ENCODE measurements at places on chromosomes 7 and 10.

- no peak for DNase-seq
These were observed 18.4 kb downstream of the IFT22 start for GRCh38 chr7:101303102-101303701.

DNA sequence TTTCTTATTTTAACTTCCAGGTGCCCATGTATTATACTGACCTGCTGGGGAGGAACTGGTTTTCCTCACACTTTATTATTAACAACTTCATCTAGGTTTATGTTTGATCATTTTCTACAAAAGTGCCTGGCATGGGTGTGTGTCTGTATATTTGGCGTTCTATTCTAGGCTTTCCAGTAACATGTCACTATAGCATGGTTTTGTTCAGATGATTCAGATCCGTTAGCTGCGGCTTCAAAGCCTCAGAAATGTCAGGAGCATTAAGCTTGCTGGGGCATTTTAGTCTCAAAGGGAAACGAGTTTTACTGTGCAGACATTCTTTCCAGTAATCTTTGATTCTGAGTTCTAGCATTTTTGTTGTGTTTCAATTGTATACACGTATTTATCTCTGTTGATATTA, 2.3 kb downstream of the INPP5A start:
- no peak for DNase-seq

GRCh38 chr7:113410796-113411195, 292.4 kb upstream of the SMIM30 start:
- no peak for DNase-seq

- DNase-seq = no peak
These were observed 77.9 kb downstream of the PARD3 start for GRCh38 chr10:34736976-34737771.

- no peak for DNase-seq
These were observed 22.1 kb upstream of the HSPB1 start for GRCh38 chr7:76280408-76280807.

- DNase-seq = no peak
These were observed 26.8 kb downstream of the PILRA start for GRCh38 chr7:100400041-100400440.

GRCh38 chr7:94577357-94577756, 67.7 kb downstream of the CASD1 start:
- no peak for DNase-seq

- DNase-seq = no peak
These were observed 80.6 kb downstream of the RGS10 start for GRCh38 chr10:119461923-119462322.

GRCh38 chr10:69088801-69089501, 1.0 kb downstream of the SRGN start:
- DNase-seq = no peak

GRCh38 chr10:86281396-86281795, 85.2 kb downstream of the GRID1 start:
- no peak for DNase-seq

DNA sequence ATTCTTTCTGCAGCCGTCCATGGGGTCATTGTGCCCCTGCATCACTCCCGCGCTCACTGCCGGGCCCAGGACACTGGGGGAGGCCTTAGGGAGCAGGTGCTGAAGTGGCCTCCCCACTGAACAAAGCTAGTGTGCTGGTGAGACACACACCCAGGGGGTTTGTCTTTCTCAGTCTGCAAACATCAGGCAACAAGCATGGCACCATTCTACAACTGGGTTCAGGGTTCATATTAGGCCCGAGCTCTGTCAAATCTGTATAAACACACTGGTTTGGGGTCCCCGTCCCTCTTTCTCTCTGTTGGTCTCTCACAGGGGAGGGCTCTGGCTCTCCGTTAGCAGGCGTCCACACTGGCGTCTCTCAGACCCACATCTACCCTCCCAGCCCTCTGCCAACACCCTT, 11.1 kb upstream of the PPP2R2D start:
- no peak for DNase-seq

DNA sequence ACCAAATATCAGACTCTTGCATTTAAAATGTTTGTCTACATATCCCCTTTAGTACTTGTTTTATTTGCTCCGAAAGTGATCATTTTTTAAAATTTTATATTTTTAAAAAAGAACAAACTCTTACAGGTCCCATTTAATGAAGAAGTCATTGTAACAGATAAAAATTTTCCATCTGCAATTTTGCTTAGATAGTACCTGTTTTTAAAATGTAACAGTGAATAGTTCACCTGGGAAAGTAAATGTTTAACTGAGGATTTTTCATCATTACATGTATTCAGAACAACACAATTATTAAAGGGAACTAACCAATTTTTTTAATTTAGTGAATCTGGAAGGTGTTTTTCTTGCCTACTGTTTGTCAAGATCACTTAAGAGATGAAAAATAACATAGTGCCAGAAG, 1099.5 kb upstream of the PHF14 start:
- DNase-seq = no peak

Measured in stimulated activated CD4-positive, alpha-beta T cell treated with anti-CD3 and anti-CD28 coated beads, TNF-alpha, amount 100 ng/mL, for 4 hours (primary cell).